Activated effector memory CD4-positive, alpha-beta T cell treated with anti-CD3 and anti-CD28 coated beads, Interleukin-2, amount 50 U/mL, for 16 hours (primary cell): ENCODE measurements at places on chromosomes 6 and 20.

- no peak for DNase-seq
These were observed 101.5 kb downstream of the NRSN1 start for GRCh38 chr6:24227556-24227955.

GRCh38 chr20:47111576-47111975 is 216.9 kb downstream of the EYA2 start:
- DNase-seq = no peak

DNA sequence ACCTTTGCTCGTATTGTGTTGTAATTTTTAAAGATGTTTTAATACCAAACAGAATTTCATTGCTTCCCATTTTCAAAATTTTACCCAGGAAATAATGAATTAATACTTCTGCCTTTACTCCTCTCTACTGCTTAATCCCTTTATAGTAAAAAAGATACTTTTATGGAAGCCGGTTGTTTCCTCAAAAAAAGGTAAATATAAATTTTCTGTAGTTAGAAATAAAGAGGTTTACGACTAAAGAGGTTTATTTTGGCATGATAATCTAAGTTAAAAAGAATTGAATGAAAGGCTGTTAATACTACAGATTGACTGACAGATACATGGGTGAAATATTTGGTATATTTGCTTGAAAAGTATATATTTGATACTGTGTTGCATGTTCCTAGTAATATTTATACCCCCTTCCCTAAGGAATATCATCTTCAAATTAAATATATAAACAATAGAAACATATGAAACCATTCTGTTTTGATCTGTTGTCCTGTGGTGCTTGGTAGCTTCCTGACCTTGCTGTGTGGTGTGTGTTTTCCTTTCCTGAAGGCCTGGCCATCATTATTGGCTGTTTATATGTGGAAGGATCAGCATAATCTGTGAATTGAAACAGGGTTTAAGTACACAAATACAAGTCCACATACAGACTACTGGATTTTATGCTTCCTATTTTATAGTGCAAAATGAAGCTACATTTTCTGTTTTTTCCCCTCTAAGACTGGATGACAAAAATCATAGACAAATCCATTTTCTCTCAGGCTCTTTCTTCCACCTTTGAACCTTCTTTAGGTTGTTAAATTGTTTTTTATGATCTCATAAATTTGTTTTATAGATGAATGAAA is 2.3 kb downstream of the LIN28B start:
- no peak for DNase-seq

DNA sequence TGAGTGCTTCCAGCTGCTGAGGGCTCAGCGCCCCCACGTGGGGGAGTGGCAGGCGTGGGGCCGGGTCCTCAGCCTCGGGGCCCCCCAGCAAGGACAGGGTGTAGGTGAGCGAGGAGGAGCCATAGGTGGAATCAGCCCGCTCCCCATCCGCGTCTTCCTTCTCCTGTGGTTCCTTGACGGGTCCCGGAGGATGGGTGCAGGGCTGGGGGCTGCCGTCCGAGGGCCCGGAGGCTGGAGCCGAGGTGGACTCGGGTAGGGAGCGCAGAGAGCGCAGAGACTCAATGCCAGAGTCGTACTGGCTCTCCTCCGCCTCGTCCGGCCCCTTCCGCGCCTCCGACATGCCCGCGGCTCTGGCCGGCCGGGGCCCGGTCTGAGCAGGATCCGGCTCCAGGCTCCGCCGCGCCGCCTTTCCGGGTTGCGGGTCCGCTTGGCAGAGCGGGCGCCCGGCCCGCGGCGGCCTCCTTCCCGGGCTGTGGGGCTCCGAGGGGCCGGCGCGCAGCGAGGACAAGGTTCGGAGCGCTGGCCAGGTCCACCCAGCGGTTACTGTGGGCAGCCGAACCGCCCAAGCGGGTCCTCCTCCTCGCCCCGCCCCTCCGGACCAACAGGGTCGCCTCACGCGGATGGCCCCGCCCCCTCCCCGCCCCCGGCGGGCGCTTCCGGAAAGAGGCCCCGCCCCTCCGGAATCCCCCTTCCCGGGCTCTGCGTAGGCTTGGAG is at the start of gene NFKBIE:
TSS of gene NFKBIE (minus strand) at position 545 of the 715 bp plus-strand sequence. CDS start at position 340, 205 bp downstream.
- peak; percentile 99 for DNase-seq

DNA sequence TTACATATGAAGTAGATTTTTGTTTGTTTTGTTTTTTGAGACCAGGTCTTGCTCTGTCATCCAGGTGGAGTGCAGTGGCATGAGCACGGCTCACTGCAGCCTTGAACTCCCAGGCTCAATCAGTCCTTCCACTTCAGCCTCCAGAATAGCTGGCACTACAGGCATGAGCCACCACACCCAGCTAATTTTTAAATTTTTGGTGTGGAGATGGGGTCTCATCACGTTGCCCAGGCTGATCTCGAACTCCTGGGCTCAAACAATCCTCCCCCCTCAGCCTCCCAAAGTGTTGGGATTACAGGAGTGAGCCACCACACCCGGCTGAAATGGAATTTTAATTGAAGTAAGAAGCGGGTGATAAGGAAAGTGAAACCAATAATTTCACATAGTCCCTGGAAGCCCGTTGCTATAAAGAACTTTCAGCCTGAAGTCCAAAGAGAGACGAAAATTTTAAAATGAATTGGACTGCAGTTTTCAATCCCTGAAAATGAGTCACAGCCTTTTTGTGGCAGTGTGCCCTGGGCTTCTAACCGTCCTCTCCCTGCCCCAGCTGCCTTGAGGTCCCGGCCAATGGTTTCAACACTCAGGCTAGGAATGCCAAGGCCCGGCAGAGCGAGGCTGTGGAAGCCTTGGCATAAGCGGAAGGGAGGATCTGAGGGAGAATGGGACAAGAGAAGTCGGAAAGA is 757 bp downstream of the RAET1E start:
- DNase-seq = no peak

GRCh38 chr20:45117581-45117980 is 2.6 kb upstream of the WFDC5 start:
- no peak for DNase-seq

- no peak for DNase-seq
These were observed 106.3 kb downstream of the GFRAL start for GRCh38 chr6:55433446-55434130.

DNA sequence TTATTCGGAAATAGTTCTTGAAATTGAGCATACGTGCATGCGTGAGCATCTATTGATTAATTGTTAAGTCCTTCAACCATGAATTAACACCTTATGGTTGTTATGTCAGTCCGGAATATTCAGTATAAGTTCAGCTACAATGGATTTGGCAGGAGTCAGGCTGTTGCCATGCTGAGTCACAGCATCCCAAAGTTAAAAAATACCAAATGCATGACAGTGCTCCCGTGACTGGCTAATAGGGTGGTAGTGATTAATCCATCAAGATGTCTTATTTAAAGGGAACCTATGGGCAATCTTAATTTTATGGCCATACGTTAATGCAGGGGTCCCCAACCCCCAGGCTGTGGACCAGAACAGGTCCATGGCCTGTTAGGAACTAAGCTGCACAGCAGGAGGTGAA is 10.5 kb downstream of the RAE1 start:
- no peak for DNase-seq

- DNase-seq = peak; percentile 74
These were observed 39.0 kb upstream of the SLCO4A1 start for GRCh38 chr20:62603021-62603906.

GRCh38 chr6:24454452-24454851 is 34.9 kb downstream of the GPLD1 start:
- peak; percentile 30 for DNase-seq

- no peak for DNase-seq
These were observed 395.3 kb upstream of the SULF2 start for GRCh38 chr20:48180618-48181017.

GRCh38 chr6:36120539-36120938 is 9.8 kb upstream of the MAPK13 start:
- DNase-seq = peak; percentile 90

GRCh38 chr6:119957195-119957594 is 607.6 kb upstream of the MAN1A1 start:
- DNase-seq = no peak

DNA sequence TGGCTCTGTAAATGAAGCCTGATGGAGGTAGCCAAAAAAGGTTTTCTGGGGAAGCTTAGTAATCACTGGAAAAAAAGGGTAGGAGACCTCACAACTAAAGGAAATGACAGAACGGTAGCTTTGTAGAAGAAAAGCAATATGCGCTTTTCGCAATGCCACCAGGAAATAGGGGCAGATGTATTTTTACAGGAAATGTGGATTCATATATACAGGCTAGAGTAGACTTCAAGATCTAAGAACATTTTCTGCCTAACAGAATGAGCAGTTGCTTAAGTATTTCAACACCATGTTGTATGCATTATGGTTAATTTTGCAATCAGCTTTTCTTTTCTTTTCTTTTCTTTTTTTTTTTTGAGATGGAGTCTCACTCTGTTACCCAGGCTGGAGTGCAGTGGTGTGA is 219.6 kb downstream of the CD83 start:
- no peak for DNase-seq

GRCh38 chr6:111530667-111531066 is 47.6 kb upstream of the REV3L start:
- no peak for DNase-seq

DNA sequence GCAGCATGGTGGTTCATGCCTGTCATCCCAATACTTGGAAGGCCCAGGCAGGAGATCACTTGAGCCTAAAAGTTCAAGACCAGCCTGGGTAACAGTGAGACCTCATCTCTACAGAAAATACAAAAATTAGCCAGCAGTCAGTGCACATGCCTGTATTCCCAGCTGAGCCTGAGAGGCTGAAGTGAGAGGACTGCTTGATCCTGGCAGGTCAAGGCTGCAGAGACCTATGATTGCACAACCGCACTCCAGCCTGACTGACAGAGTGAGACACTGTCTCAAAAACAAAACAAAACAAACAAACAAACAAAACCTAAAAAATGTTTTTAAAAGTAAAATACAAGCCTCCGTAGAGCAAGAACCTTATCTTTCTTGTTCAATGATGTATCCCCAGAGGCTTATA is 6.0 kb downstream of the CEP85L start:
- no peak for DNase-seq

GRCh38 chr6:53391170-53391569 is 42.4 kb upstream of the ELOVL5 start:
- no peak for DNase-seq

DNA sequence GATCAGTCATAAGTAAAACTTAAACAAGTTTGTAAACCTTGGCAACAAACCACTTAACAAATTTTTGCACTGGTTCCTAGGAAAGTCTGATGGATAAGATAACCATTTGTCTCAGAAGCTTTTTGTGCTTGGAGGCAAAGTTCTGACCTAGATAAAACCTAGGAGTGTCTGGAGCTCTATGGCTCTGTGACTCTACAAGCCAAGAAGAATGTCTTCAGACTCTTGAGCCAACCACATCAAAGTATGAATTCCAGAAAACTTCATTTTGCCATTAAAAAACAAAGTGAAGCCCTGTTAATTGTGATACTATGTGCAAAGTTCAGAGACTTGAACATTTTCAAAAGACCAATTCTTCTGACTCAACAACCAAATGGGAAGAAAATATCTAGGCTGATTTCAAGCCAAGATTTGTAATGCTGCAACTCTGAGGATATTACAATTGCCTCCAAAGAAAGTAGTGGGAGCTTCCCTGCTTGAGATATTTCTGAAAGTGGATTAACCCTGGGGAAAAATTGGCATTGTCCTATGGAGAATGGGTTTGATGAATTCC is 158.1 kb upstream of the FOXQ1 start:
- no peak for DNase-seq

GRCh38 chr20:43666376-43667328 is at the start of gene MYBL2:
Gene MYBL2, plus strand, starts transcription at chr20:43667114. Its CDS starts 170 bp downstream, at chr20:43667284.
- peak; percentile 90 for DNase-seq

DNA sequence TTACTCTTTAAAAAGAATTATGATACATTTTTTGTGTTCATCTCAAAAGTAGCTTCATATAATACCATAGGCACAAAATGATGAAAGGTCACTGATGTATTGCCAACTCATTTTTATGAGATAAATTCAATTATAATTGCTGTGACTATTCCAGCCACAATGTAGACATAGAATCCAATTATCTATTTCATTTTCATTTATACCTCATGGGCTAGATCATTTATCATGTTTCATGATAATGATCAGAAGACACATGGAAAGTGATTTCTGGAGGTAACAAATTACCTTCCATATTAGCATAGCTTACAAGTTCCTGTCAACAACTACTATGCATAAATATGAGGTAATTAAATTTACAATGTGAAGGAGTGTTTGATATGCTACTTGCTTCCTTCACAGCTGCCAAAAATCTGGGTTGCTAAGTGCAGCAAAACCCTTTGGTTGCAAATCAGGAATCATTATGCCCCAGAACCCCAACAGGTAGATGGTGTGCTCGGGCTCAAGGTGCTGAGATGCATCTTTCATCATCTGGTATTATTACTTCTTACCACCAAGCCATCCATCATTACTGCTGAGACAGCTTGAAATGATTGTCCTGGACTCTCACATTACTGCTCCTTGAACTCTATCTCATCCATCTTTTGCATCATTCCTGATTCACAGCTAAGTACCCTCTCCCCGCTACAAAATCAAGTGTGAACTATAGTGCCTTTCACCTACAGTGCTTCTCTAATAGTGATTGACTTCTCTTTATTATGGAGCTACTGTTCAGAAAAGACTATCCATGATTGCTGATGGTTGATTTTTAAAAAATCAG is 306.0 kb upstream of the THEMIS start:
- DNase-seq = no peak

DNA sequence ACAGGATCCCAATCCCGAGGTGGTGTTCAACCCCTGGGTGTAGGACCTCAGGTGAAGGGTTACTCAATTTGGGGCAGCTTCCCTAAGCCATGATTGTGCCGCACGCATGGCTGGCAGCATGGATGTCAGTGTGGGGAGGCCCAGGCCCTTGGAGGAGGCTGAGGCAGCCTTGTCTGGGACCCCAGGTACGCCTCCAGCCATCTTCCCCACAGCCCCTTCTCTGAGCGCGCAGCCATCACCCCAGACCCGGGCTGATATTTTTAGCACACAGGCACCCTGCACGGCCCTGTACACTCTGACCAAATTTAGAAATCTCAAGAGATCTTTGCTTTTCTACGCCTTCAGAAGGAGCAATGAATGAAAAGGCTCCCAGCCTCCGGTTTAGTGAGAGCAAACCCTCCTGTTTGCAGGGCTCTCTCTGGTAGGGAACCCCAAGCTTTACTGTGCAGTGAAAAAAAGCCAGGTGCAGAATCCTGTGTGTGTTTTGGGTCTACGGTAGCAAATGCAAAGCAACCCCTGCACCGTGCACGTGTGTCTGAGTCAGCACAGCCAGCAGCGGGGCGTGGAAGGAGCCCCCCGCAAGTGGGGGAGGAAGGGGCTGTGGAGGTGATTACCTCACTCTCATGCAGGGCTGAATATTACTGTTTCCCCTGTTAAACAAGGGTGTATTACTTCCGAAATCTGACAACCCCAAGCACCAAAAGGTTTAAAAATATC is 44.3 kb downstream of the CTCFL start:
- DNase-seq = peak; percentile 46

- DNase-seq = peak; percentile 77
These were observed 34.9 kb downstream of the RNF24 start for GRCh38 chr20:3980260-3981131.

GRCh38 chr20:62470001-62470400 is 5.8 kb downstream of the GATA5 start:
- no peak for DNase-seq

- DNase-seq = no peak
These were observed 198.1 kb upstream of the SGK1 start for GRCh38 chr6:134515986-134516385.
